ENCODE measurements at places on chromosomes 2 and 18.

- DNase-seq = no peak
Measured at GRCh38 chr2:71748227-71748626, 294.9 kb downstream of the DYSF start.

- no peak for DNase-seq
Measured at GRCh38 chr2:232528746-232529460, 2.9 kb downstream of the CHRND start.

- DNase-seq = no peak
Measured at GRCh38 chr18:79336556-79337142, 59.1 kb upstream of the NFATC1 start.

DNA sequence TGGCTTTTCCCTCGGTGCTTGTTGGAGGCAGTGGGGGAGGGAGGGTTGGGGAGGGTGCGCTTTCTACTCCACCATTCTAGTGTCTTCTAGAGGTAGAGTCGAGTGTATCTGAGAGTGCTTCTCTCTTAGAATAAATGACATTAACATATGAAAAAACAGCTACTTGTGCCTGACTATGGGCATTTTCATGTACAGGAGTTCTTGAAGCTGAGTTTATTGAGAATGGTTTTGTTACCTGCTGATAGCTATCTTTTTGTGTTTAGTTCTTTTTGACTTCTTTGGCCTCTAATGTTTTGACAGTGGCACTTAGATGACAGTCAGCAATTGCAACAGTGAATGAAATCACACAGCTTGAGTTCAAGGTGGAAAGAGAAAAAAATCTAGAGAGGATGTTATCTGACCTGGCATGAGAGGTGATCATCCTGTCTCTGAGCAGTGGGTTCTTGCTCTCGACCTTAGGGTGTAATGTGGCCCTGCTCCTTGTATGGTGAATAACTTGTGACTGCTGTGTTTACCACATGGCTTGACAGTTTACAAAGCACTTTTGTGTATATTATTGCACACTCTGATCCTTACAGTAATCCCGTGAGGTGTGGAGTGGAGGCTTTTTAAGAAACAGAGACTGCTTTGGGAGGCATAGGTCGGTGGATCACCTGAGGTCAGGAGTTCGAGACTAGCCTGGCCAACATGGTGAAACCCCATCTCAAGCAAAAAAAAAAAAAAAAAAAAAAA lies 86.7 kb downstream of the AGAP1 start:
- DNase-seq = no peak

GRCh38 chr2:161388146-161388779 lies 27.8 kb upstream of the TBR1 start:
- DNase-seq = no peak

- no peak for DNase-seq
Measured at GRCh38 chr2:16553226-16553625, 112.4 kb downstream of the CYRIA start.

- DNase-seq = no peak
Measured at GRCh38 chr2:238286987-238287736, 1.2 kb downstream of the PER2 start.

- no peak for DNase-seq
Measured at GRCh38 chr2:3572620-3573019, 2.4 kb upstream of the RPS7 start.

DNA sequence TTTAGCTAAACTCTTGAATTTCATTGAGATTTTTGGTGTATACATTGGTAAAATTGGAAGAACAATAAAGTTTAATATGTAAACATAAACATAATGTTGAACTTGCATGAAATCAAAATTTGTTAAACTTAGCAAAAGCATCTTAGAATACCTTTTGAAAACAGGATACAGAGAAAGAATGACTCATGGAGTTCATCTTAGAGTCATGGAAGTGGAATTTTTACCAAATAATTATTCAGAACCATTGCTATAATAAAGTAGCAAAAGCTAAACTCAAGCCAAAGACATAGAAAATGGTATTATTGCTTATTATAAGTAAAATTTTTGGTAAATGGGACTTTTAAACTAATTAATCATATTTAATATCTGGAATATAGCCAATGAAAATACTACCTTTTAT lies 841.6 kb upstream of the SLC39A10 start:
- no peak for DNase-seq

DNA sequence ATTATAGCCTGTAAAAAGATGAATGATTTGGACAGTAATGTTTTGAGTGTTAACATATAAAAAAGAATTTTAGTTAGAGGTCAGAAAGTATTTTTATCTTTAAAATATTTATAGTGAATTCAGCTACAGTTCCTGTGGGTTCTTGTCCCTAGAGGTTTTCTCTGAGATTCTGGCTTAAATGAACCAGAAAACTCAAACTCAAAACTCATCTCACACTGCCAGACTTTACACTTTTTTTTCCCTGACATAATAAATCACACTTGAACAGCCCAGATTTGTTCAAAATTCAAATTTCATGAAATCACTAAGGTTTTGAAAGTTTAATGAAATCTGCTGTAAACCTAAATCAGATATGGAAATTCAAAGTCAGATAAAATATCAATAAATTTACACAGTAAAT lies 92.3 kb downstream of the KCNH7 start:
- DNase-seq = no peak

GRCh38 chr18:76420898-76421684 lies 74.0 kb downstream of the ZNF516 start:
- no peak for DNase-seq

DNA sequence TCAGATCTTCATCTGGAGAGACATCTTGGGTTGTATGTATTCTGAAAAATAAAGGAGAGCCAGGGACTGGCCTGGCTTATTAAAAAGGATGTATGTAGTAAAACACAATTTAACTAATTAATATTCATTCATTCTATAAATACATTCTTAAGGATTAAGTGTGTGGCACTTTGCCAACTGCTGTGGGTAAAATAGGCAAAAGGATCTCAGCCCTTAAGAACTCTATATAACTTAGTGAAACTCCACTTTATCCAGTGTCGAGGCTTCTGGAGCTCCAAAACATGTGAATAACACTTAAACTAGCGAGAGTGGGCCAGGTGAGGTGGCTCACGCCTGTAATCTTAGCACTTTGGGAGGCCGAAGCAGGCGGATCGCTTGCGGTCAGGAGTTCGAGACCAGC lies 7.7 kb upstream of the STK39 start:
- DNase-seq = no peak

- no peak for DNase-seq
Measured at GRCh38 chr2:149094217-149095015, 55.9 kb downstream of the LYPD6B start.

DNA sequence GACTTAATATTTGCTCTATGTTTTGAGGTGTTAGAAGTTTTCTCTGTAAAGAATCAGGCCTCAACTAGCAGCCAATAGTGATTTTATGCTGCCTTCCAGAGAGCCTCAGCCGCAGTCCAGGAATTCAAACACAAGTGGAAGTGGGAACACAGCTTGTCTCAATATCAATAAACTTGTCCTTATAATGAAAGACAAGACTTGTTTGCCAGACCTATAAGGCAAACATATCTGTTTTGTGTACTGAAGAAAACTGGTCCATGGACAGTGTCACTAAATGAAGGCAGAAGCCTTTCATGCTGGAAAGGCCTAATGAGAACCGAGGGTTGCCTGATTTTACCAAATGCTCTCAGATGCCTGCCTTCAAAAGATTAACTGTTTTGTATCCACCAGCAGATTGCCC lies 182.2 kb downstream of the EPHA4 start:
- DNase-seq = no peak

DNA sequence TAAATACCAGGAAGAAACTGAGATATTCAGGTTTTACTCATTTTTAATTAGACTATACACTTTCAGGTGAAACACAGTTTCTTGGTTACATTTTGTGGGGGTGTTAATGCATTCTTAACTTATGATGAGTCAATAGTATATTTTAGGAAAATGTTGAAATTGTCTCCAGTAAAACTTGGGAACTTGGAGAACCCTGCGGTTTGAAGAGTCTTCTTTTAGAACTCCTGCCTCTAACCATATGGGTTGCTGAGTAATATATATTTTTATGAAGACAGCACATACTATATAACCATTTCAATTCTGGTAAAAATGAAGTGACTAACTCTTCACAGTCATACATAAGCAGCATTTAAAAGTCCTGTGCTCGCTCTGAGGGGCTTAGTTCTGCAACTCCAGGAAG lies 308.2 kb upstream of the LRATD1 start:
- no peak for DNase-seq

GRCh38 chr2:60964651-60965498 lies 52.6 kb upstream of the PEX13 start:
- DNase-seq = no peak

- DNase-seq = no peak
Measured at GRCh38 chr18:8389391-8390340, 219.6 kb upstream of the RAB12 start.

DNA sequence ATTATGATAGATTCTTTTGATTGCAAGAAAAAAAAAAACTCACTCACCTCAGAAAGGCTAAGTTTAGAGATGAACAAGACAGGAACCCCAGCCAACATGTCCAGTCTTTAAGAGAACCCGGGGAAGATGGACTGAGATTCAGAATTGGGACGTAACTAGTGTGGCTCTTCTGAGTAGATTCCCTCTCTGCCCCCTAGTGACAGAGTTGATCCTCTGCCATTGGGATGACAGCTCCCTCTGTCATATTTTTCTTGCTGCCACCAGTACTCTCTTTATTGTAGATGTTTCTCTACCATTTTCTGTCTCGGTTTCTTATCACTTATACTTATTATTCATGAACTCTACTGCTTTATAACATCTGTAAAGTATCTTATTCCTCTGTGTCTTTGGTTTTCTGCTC lies 77.7 kb downstream of the GULP1 start:
- no peak for DNase-seq

DNA sequence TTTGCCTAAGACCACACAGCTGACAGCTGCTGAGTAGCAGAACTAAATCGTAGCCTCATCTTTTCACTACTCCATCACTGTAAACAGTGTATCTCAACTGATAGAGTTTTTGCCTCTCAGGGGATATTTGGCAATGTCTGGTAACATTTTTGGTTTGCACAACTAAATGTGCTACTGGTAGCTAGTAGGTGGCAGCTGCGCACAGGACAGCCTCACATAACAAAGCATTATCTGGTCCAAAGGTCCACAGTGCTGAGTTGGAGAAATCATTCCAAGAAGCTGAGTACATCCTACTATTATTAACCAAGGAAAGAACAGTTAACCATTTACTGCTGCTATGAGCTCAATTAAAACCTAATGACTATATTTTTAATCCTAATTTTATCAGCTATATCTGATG lies 6.1 kb upstream of the CCDC102B start:
- DNase-seq = no peak

DNA sequence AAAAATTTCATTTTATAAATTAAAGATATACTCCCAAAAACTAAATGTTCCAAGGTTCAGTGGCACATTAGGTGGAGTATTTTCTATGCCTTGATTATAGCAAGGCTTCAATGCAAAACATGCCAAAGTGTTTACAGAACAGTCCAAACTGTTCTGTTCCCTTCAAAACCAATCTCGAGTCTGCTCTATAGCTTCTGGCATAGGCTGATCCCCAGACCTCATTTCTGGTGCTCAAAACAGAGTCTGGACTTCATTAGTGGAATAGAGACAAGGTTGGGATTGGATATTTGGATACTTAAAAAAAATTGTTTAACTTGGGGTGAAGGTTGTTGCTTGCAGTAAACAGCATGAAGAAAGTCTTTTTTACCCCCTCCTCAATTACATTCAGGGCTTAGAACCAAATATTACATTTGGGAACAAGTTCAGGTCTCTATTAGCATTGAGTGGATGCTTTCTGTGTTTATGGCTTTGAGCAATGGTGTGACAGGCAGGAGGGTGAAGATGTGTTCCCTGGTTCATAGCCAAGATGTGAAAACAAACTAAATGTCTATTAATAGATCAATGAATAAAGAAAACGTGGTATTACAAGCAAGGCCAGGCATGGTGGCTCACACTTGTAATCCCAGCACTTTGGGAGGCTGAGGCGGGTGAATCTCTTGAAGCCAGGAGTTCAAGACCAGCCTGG lies 208.1 kb upstream of the RND3 start:
- DNase-seq = no peak

- DNase-seq = no peak
Measured at GRCh38 chr18:4603955-4604354, 148.8 kb upstream of the DLGAP1 start.

DNA sequence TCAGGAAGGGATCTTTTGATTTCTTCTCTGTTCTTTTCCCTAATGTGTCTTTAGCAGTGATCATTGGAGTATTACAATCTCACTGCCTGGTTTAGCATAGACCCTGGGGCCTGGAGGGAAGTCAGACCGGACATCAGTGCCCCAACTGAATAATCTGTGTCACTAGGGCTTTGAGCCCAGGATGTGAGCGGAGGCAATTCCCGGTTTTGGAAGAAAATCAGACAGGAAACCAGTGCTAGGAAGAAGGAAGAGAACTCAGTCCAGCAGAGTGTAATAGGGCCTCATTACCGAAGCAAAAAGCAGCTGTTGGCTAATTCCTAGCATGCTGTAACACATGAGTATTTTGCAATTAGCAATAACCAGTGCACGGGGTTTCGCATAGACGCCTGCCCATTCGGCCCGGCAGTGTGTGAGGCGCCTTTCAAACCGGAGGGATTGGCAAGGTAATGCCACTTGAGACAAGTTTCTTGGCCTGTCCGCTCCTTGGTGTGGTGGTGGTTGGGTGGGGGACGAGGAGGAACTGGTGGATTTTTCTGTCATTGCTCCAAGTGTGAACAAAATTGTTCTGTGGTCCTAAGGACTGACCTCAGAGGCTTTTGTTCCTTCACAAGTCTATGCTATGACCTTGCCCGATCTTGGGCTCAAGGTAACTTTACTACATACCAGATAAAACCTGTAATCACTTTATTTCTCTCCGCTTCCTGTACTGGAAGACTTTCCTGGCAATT lies 2.8 kb downstream of the FOSL2 start:
- no peak for DNase-seq

DNA sequence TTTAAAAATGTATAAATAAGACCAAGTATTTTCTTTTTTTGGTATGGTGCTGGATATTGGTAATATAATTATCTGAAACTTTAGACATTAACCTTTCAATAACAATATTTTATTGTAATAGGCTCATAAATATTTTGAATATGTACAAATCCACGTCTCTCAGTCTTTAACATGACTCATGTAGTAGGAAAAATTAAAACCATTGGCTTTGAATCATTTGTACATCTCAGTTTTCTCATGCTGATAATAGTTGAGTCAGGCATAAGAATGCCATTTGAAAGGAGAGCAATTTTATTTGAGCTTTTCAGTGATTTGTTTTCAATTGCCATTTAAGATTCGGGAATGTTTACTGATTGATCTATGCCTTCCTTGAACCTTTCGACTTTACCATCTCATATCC lies 364.8 kb downstream of the TGIF1 start:
- DNase-seq = no peak

DNA sequence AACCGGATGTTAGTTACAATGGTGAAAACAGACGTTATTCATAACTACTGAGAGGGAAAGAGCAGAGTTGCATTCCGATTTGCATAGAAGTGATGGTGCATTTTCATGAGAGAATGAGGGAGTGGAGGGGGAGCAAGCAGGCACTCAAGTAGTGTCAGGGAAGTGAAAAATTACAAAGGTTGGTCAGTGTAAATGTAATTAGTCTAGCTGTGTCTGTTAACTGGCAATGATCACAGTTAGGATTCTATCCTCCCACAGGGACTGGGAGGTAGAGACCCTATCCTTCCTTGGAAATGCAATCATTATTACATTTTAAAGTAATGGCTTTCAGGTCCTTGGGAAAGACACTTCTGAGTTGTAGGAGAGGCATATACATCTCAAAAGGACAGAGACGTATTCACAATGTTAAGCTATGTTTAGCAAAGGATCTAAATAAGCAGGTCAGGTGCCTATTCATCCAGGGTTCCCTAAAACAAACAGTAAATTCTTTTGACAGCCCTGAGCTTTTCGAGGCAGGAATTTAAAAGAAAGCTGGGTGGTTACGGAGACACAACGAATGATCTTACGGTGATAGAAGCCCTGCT lies 1671.8 kb upstream of the DDX18 start:
- no peak for DNase-seq

Data from activated naive CD4-positive, alpha-beta T cell (primary cell).